ENCODE measurements at places on chromosomes 16 and 17.

GRCh38 chr16:16146380-16147315 is 76.6 kb downstream of the ABCC6 start:
- DNase-seq: no peak

- no peak for DNase-seq
Measured at GRCh38 chr16:75230471-75231110, 11.8 kb downstream of the CTRB1 start.

GRCh38 chr16:57748596-57748995 is 13.0 kb downstream of the KATNB1 start:
- no peak for DNase-seq

DNA sequence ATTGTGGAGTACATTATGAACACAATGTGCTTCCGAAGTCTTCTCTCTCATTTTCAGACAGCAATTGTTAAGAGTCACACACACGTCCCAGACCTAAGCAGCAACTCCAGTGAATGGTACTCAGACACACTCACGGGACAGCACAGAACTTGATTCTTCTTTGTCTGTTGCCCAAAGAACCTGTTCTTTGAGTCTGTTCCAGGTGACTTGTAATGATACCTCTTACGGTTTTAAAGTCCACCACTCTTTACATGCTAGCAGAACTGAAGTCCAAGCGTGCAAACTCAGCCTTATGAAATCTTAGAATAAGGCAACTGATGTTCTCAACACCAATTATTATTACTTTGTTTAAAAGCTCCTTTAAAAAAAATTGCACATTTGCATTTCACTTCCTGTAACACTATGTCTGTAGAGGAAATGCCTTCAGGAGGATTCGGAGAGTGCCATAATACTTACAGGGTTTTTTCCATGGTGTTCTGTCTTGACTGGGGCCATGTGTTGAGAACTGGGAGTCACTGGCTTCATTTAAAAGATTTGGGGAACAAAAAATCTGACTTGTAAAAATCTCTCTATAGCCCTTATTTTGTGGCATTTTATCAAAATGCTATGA is 48.1 kb downstream of the MARF1 start:
- no peak for DNase-seq

- DNase-seq: no peak
Measured at GRCh38 chr16:88321635-88322499, 60.9 kb upstream of the ZNF469 start.

DNA sequence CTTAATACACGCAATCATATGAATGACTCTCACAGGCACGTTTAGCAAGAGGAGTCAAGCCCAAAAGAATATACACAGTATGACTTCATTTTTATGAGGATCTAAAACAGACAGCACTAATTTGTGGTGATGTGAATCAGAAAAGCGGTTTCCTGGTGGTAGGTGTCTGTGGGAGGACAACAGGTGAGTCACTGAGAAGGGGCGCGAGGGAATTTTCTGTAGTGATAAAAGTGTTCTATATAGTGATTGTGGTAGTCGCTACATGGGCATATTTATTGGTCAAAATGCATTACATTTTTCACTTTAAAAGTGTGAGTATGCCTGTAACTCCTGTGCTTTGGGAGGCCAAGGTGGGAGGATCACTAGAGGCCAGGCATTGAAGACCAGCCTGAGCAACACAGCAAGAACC is 7.6 kb upstream of the TNRC6A start:
- no peak for DNase-seq

- no peak for DNase-seq
Measured at GRCh38 chr16:11333702-11334101, 11.6 kb upstream of the RMI2 start.

DNA sequence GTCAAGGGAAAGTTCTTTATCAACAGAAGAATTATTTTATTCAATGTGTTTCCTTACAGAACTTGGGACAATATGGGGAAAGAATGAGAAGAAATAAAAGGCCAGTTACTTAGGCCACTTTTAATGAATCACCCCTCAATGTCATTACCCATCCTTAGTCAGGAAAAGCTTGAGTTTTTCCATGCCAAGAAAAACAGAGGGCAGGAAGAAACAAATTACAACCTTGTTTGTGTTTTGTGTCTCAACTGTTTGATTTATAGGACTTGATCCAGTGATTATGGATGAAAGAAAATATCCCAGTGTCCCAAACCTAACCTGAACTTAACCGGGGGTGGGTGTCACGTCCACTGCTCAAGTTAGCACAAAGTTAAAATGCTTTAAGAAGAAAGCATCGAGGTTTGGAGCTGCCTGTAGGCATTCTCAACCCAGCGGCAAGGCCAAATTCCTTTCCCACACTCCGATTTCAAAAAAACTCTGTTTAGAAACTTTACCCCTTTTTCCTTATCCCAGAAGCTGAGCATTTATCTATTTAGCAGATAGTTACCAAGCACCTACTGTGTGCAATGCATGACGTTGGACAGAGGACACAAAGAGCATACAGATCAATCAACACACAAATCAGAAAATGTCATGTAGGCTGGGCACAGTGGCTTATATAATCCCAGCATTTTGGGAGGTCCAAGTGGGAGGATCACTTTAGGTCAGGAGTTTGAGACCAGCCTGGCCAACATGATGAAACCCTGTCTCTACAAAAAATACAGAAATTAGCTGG is 14.0 kb upstream of the CYB5B start:
- no peak for DNase-seq

- no peak for DNase-seq
Measured at GRCh38 chr16:60438894-60439293, 1597.3 kb downstream of the CDH8 start.

DNA sequence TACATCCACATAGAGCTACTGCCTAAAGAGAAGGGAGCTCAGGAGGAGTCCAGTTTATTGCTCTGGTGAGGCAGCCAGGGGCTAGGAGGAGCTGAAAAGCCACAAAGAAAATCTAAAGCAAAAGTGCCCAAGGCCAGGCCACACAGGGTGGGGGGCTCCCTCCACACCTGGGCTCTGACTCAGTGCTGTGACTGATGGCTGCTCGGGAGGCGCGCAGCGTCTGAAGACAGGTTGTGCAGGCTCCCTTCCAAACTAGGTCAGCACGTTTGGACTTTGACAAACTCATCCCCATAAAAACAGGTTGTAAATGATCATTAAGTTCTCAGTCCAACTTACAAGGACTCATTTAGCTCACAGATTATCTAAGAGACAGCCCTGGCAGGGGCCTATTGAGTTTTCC is 22.2 kb upstream of the LCMT1 start:
- no peak for DNase-seq

DNA sequence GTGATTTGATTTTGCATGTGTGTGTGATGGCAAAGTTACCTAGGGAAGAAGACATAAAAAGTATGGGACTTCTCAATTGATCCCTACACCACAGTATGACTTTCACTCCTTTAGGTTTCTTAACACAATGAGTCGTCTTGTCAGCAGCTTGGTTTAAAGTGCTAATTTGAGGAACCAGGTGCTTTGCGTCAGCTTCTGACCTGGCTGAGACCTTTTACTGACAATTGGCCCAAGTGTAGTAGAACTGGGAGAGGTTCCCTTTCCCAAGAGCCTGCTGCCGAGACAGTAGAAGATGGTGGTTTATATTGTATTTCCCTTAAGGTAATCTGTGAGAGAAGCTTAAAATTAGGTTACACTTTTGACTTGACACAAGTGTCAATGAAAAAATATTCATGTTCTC is 54.9 kb downstream of the LDHD start:
- DNase-seq: no peak

- DNase-seq: no peak
Measured at GRCh38 chr16:78257376-78257728, 157.9 kb downstream of the WWOX start.

All from AG04450 (cell line).